Left lung (tissue), 14 donors: ENCODE measurements at places on chromosomes 5 and 9. TPM values are rescaled to one million over a fixed set of nuclear protein-coding genes. Genes with fewer than 3 reads are reported as not detected.

DNA sequence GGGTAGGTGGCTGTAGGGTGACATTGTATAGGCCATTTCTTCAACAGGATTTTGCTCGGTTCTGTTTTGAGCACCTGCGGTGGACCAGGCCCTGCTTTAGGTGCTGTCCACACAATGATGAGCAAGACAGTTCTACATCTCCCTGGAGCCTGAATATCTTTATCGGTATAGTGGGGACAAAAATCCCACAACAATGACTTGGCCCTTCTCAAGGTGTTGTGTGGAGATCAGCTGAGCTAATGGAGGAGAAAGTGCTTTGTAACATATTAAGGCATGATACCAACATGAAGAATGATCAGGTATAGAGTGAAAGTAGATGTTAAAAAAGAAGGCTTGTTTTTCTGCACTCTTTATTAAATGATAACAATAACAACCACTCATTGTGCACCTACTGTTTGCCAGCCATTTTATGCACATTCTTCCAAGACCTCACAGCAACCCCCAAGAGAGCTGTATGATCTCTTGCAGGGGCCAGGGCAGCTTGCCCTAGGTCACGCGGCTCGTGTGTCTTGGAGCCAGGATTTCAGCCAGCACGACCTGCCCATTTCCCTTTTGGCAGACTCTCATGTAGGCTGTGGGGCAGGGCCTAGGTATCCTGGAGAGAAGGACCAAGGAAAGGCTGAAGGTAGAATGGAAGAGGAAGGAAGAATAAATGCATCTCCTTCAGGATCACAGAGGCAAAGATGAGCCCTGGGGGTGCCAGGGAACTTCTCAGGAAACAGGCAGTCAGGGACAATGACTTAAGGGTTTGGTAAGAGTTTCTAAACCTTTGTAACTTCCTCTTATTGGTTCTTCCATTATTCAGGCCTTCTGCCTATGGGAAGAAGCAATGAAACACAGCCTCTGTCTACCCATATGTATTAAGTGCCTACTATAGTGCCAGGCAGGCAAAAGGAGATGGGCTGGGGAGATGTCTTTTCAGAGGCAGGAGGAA is 50.0 kb upstream of the PPARGC1B start:
- no peak for DNase-seq

GRCh38 chr5:76029739-76030138 is 53.4 kb upstream of the SV2C start:
- DNase-seq: no peak

SH3RF2 gene
- 0.31 TPM for polyA plus RNA-seq

DIPK1B gene
- 28.9 TPM for polyA plus RNA-seq

GRCh38 chr9:106019039-106019680 is 324.8 kb downstream of the TMEM38B start:
- no peak for DNase-seq

DNA sequence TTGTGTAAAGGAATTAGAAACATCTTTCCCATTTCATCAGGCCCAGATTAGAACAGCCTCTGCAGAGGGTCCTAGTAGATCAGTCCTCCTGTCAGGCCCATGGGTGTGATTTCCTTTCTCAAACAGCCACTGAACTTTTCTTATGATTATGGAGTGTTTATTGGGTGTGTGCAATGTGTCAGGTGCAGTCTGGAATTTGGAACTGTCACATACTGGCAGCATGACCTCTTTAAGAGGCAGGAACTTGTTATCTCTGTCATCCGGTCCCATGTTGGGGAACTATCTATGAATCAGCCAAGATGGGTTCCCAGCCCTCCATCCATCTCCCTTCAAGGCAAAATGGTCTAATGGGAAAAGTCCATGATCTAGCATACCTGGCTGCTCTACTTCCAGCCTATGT is 11.6 kb upstream of the MEGF9 start:
- DNase-seq: no peak
